Gastroesophageal sphincter (tissue), 4 donors: ENCODE measurements at places on chromosomes 1 and 21. TPM values are rescaled to one million over a fixed set of nuclear protein-coding genes. Genes with fewer than 3 reads are reported as not detected.

Gene CPLANE2
- total RNA-seq, result 9.0 TPM

Gene LCE1A
- total RNA-seq, result not detected

Gene RBM11
- 1.4 TPM for total RNA-seq

Gene ALX3
- not detected for total RNA-seq

Gene HLX
- 7.1 TPM for total RNA-seq

Gene TRAF3IP3
- 1.6 TPM for total RNA-seq

Gene PLA2G2C
- total RNA-seq, result 0.31 TPM

Gene MPZ
- total RNA-seq, result 7.7 TPM

Gene LRRC53
- not detected for total RNA-seq

Gene OVAAL
- total RNA-seq, result not detected

Gene S100A9
- 2,906 TPM for total RNA-seq

Gene LAMTOR2
- 79.3 TPM for total RNA-seq

Gene C1QB
- 37.0 TPM for total RNA-seq

Gene NDC1
- 7.1 TPM for total RNA-seq

Gene SLC5A9
- total RNA-seq, result not detected

Gene OLIG2
- total RNA-seq, result not detected

Gene HOOK1
- 0.40 TPM for total RNA-seq

Gene C1QC
- total RNA-seq, result 23.0 TPM

Gene A3GALT2
- total RNA-seq, result not detected

Gene KCNA3
- 1.9 TPM for total RNA-seq

Gene GBP7
- not detected for total RNA-seq

Gene SH2D5
- total RNA-seq, result 1.6 TPM

Gene PROK1
- not detected for total RNA-seq

Gene PTCH2
- total RNA-seq, result 0.74 TPM

Gene DNM3
- 4.5 TPM for total RNA-seq

Gene RNU1-3
- total RNA-seq, result not detected

Gene AVPR1B
- total RNA-seq, result not detected

Gene FCGR2B
- total RNA-seq, result 10.1 TPM

Gene CD5L
- 0.40 TPM for total RNA-seq

Gene PGLYRP4
- not detected for total RNA-seq

Gene MIXL1
- total RNA-seq, result not detected

Gene UBQLN4
- total RNA-seq, result 19.6 TPM

Gene FABP3
- 25.8 TPM for total RNA-seq

Gene CD53
- 48.1 TPM for total RNA-seq

Gene TBX15
- total RNA-seq, result 1.6 TPM

Gene GART
- 72.3 TPM for total RNA-seq

Gene PLPPR4
- total RNA-seq, result 1.1 TPM

Gene ABCA4
- total RNA-seq, result 0.19 TPM
